Activated CD4-positive, alpha-beta T cell treated with anti-CD3 and anti-CD28 coated beads for 1 hour (primary cell): ENCODE measurements at places on chromosomes 2 and 18.

- no peak for DNase-seq
Measured at GRCh38 chr18:46596119-46596518, 60.9 kb downstream of the LOXHD1 start.

DNA sequence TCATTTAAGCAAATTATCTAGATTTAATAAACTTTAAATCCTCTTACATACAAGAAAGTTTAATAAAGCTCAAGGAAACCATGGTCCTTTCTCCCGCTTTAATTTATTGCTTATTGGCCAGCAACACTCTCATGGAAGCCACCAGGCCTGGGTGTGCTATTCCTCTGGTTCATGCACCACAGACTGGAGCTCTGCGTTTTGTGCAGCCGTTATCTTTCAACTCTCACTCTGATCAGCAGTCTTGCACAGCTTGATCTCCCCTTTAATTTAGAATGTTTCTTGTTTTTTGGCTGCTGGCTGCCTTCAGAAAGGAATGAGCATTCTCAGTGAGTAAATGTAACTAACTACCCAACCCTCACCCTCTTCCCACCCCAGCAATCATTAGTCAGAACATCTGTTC lies 318.7 kb downstream of the MEIS1 start:
- no peak for DNase-seq

DNA sequence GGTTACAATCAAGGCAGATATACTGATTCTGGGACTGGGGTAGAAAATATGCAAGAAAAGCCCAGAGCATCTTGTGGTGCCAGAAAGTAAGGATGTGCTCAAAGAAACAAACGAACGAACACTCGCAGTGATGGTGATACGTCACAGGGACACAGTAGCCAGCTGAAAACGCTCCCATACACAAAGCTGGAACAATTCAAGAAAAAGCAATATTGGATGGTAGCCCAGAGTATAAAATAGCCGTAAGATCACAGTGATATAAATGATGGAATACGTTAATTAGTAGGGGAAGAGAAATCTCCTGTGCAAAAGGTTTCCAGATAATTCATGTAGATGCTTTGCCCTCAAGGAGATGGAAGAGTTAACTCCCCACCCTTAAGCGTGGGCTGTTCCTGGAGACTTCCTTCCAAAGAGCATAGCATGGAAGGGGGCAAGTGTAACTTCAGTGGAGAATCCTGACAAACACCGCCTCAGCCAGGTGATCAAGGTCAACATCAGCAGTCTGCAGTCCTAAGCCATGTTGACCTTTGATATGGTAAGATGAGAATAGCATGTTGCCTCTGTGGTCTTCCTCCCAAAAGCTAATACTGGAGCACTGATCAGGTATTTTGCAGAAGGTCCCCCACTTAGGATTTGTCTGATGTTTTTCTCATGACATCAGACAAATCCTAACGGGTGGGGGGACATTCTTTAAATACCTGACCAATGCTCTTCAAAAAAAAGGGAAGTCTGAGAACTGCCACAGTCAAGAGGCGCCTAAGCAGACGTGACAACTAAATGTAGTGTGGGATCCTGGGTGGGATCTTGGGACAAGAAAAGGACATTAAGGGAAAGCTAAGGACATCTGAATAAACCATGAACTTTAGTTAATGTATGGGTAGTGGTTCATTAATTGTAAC lies 99.0 kb downstream of the NCK2 start:
- no peak for DNase-seq

DNA sequence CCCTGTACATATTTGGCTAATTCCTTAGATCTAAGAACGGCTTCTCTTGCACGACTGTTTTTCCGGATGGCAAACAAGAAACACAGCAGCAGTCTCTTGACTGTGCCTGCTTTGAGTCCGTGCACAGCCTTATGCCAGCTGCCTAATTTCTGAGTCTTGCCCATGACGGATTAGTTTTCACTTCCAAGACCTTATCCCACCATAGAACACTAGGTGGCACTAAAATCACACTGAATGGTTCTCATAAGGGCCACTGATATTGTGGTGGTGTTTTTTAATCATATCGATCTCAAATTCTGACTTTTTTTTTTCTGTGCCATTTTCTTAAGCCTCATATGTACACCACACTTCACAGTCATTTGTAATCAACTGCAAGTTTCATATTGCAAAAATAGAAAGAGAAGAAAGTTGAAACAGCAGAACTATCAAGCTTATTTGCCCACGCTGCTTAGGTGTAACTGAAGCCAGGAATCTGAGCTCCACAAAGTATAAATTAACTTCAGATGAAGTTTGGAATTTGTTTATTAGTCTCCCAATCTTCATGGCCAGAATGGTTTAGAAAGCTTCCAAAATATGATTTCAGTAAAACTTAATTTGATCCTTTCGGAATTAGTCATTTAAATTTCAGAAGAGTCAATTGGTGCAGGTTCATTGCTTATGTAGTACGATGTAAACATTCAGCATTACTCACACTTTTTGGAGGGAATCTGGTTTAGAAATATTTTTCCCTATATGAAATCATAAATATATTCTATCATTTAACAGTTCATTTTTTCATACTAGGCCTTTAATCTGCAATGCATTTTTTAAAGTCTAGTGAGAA lies 45.5 kb upstream of the SCN7A start:
- DNase-seq, result no peak

DNA sequence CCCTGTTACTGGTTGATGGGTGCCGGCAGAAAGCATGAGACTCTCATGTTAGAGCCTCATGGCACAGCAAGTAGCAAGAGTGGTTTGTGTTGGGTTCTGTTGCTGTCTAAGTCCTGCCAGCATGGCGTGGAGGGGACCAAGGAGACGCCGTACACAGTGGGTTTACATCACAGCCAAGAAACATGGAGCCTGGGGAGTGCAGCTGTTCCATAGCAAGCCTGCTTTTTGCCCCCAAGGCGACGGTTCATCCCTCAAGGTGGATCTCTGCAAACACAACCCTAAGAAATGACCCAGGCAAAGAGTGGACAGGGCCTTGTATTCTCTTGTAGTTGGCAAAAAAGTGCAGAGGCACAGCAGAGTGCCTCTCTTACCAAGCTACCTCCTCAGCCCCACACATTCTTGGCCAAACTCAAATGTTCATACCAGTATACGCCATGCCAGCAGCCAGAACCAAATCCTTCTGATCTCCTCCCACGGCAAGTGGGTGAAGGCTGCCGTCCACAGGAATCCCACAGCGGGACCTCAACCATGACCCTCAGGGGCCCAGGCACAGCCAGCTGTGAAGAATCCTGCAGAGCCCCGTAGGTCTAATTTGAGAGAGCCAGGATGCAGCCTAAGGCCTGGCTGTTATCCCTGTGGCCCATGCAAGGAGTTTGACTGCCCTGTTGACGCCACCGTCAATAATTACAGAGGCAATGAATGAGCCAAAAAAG lies 19.0 kb downstream of the SNED1 start:
- DNase-seq, result peak; percentile 7

- no peak for DNase-seq
Measured at GRCh38 chr2:164574931-164575330, 46.4 kb downstream of the GRB14 start.

GRCh38 chr2:176473177-176473576 lies 203.9 kb downstream of the MTX2 start:
- DNase-seq, result no peak

DNA sequence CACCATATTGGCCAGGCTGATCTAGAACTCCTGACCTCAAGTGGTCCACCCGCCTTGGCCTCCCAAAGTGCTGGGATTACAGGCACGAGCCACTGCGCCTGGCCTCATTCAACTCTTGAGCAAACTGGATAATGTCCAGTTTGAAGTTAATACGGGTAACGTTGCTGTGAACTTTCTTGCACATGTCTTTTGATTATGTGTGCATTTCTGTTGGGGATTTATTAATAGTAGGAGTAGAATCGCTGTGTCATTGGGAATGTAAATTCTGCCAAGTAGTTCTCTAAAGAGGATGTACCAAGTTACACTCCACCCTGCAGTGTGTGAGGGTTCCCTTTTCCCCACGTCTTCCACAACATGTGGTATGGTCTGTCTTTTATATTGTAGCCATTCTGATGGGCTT lies 6.2 kb downstream of the IMPA2 start:
- DNase-seq, result no peak
